Activated T-helper 17 cell treated with anti-CD3 and anti-CD28 coated beads, Interleukin-2, amount 50 U/mL, for 72 hours (primary cell): ENCODE measurements at places on chromosomes 2 and 18.

DNA sequence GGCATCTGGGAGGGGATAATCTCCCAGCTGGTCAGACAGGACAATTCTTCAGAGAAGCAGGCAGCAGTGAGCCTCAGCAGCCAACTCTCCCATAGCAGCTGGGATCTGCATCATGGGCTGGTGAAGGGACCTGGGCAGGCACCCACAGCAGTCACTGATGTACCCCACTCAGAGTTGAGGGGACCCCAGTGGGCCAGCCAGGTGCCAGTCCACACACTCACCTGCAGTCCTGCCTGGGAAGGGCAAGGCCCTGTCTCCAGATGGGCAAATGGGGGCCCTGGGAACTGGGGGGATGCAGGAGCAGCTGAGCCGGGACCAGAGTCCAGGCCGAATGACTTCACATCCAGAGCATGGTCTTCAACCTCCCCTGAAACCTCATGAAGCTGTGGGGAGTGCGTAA, 170.4 kb downstream of the ZFP36L2 start:
- no peak for ATAC-seq

- no peak for ATAC-seq
Observed at GRCh38 chr2:127568128-127568527, 32.6 kb downstream of the MYO7B start.

DNA sequence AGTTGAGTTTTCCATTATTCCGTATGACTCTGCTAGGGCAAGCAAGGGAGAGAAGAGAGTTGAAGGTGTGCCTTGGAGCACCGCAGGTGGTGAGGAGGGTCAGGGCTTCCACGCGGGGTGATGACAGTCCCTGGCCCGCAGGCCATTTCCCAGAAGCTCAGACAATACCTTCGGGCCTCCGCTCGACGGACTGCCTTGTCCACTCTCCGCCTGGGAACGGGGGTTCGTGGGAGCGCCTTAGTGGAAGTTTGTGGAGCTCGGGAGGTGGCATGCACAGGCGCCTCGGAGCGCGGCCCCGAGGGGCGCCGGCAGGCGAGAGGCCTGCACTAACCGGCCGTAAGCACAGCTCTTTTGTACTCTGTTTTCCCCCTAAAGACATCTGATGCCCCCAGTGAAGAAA, 69.8 kb downstream of the ARHGEF33 start:
- ATAC-seq = no peak

GRCh38 chr2:190250421-190250820, 69.2 kb downstream of the HIBCH start:
- ATAC-seq = no peak

DNA sequence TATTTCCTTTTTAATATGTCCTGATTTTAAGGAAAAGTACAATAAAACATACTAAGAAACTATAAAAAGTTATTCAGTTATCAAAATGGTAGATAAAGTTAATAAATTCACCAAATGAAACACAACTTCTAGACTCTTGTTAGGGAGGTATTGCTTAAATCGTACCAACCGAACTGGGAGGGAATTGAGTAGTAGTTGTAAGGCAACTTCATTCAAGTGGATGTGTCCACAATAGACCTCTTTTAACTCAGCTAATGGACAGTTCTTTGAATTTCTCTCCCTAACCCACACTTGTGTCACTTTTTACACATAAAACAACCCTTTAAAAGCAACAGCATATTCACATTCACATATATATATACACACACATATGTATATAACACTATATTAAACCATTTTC, 49.1 kb upstream of the CALCRL start:
- no peak for ATAC-seq

- ATAC-seq = no peak
Observed at GRCh38 chr18:470661-471501, 29.6 kb downstream of the COLEC12 start.

GRCh38 chr2:95354925-95355324, 47.6 kb upstream of the FAHD2A start:
- ATAC-seq = no peak

DNA sequence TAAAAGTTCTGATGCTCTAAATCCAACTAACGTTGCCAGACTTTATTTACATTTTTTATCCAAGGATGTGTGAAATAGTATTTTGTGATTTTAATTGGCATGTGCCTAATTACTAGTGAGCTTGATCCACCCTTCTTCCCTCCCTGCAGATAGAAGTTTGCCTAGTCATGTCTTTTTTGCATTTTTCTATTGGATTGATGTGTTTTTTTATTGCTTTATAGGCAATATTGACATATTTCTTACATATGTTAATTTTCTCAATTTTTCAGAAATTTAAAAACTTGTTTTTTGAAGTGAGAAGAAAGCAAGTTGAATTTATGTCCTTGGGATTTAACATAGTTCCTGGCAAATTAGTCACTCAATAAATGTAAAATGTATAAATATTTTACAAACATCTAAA, 56.4 kb downstream of the EML4 start:
- no peak for ATAC-seq
